ENCODE measurements at places on chromosomes 2 and 18.

- DNase-seq, result no peak
Observed at GRCh38 chr2:72847534-72848315, 21.9 kb upstream of the EXOC6B start.

DNA sequence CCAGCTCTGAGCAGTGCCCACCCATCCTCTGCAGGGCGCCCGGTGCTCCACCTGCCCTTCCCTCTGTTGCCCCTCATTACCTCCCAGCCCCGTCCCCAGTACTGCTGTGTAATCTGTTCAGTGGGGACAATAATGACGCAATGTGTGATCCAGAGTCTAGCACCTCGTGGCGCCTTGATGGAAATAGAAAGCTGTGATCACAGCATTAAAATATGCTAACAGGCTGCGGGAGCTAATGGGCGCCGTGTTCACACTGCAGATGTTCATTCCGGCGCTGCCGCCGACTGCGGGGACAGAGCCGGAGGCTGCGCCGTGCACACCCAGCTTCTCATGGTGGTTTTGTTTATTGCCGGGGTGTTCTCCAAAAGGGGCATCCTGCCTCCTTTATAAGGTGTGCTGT lies 235.2 kb downstream of the LDLRAD4 start:
- no peak for DNase-seq

DNA sequence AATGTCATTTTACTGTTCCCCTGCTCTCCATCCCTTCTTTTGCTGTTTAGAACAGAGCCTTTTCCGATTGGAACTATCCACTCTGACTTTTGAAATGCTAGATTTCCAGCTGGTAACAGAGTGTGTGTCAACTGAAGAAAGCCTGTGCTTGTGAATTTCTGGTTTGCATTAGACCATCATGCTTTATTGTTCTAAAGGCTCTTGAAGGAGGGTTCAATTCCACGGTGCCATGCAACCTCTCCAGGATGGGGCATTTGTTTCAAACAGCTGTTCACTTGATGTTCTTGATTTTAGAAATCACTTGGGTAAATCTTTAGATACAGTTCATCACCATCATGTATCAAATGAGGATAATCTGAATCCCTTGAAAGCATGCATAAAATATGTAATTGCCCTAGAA lies 156.7 kb downstream of the QPCT start:
- no peak for DNase-seq

- peak; percentile 8 for DNase-seq
Observed at GRCh38 chr2:63696496-63696895, 107.7 kb downstream of the MDH1 start.

- no peak for DNase-seq
Observed at GRCh38 chr18:68176901-68177300, 538.0 kb downstream of the TMX3 start.

DNA sequence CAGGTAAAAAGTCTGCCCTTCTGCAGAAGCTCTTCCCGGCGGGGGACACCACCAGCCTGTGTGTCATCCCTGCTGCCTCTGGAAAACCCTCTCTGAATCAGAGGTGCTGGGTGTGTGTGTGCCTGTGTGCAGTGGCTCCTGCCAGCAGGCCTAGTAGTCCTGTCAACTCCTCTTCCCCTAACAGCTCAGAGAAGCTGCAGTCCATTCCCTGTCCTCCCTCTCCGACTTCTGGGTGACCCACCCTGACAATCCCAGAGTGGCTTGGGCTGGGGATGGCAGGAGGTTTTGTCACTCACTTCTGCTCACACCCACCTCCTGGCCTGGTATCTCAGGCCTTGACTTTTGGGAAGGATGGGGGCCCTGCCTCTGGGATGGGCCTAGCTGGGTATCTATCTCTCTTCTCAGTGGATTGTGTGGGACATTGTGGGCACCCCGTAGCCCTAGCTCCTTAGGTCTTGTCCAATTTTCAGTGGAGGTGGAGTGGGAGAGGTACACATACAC lies 2.3 kb downstream of the WNT10A start:
- DNase-seq, result no peak

DNA sequence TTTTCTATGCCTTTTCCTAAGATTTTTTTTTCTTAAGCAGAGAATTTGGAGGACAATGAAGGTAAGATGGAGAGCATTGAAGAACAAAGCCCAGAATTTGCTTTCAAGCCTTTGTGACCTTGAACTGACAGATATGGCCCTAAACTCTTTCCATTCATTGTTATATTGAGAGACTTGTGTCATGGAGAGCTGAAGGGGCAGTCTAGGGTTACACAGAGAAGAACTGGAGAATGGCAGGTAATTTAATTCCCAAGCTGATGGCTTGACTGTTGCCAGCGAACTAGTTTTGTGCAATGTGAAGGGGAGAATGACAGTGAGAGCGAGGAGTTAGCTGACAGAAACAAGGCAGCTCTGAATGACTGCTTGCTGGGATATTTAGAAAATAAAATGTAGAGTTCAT lies 1344.2 kb downstream of the LRP1B start:
- no peak for DNase-seq

- DNase-seq, result no peak
Observed at GRCh38 chr18:59359576-59359952, 499 bp upstream of the LMAN1 start.

DNA sequence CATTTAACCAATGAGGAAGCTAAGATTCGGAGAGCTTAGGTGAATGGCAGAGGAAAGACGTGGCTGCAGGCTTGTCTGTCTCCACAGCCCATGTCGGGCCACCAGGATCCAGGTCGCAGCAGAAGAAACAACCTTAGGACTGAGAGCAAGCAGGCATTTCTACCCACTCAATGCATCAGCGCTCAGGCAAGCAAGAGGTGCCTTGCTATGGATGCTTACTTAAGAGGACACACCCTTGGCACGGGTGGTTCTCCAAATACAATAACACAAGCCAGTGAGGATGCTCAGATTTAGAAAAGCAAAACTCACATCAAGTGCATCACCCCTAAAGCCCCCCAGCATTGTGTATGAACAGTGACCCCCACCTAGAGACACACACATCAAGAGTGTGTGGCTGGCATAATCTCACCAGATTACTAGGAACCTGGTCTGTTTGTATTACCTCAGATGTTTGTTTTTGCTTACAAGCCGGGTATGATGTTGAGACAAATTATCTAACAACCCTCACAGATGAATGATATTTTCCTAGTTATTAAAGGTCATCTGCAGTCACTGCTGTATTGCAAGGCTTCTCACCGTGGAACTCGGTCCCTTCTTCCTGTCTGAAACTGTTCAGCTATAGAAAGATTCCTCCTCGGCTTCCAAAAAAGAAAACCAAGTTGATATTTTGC lies 34.2 kb upstream of the NPAS2 start:
- no peak for DNase-seq

- no peak for DNase-seq
Observed at GRCh38 chr2:174166261-174166660, 82.1 kb downstream of the OLA1 start.

- no peak for DNase-seq
Observed at GRCh38 chr18:57754577-57755338, 48.4 kb downstream of the ATP8B1 start.

DNA sequence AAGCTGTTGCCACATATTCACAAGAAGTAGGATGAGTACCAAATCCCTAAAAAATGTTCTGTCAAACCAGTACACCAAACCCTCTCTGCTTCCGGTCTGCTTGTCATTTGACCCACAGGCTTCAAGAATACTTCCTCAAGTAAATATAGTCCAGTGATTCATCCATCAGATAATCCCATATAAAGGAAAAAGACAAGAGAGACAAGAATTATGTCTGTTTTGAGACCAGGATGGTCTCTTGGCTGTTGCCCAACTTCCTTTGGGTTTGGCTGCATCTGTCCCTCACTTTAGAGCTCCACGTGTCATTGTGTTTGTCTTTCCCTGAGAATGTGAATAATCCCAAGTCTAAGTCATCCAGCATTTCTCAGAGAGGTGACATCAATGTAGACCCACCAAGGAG lies 91.5 kb upstream of the NRP2 start:
- peak; percentile 2 for DNase-seq

GRCh38 chr2:183267148-183267827 lies 143.0 kb downstream of the NUP35 start:
- DNase-seq, result no peak

DNA sequence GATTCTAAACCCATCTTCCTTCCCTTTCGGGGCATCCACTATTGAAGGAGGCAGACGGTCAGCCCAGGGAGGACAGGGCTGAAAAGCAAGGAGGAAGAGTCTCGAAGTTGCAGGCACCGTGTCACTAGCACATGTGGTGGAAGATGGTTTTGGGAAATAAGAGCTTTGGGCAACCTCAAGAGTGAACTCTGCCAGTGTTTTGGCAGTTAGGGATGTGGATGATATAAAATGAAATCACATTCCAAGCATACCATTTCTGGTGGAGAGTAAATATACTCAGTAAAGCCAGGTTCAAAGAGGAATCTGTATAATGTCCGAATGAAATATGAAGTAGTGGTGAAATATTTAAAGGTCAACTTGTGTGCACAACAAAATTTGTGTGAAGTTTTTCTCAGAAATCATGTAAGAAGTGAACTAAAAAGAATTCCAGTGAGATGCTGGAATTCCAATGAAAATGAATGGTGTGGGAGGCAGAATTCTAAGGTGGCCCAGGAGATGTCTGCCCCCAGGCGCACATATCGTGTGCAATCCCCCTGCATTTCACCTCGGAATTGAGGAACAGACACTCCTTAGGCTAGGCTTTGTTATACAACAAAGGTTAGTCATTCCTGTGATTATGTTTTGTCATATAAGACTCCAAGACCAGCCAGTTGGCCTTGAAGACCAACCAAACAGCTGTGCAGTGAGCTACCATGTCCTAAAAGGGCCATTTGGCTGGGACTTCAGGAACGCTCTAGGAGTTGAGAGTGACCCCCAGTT lies 147.1 kb downstream of the SH3BP4 start:
- no peak for DNase-seq

DNA sequence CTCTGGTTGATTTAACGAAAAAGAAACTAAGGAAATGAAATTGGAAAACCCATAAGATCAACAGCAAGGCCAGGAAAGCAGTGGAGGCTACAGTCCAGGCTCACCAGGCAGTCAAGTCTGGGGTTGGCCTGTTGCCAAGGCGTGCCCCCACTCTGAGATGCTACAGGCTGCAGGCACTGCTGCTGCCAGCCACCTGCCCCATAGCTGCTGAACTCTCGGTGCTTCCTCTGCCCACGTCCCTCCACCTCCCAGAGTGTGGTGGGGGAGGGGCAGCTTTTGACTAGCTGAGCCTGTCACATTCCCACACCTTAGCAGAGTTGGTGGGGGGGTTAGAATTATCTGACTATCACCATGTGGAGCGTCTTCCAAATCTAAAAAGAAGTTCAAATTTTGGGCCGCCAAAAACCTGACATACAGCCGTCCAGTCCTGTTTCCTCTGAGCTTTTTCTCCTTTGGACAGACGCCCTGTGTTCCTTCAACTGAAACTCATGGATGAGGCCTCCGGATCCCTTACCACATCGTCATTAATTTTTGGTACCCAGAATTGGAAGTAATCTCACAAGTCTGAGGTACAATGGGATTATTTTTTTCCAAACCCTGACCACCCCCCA lies 3.9 kb upstream of the SH3RF3 start:
- no peak for DNase-seq

GRCh38 chr2:124609667-124610066 lies 584.6 kb downstream of the CNTNAP5 start:
- DNase-seq, result no peak

GRCh38 chr2:152509772-152510491 lies 175.0 kb downstream of the FMNL2 start:
- no peak for DNase-seq

DNA sequence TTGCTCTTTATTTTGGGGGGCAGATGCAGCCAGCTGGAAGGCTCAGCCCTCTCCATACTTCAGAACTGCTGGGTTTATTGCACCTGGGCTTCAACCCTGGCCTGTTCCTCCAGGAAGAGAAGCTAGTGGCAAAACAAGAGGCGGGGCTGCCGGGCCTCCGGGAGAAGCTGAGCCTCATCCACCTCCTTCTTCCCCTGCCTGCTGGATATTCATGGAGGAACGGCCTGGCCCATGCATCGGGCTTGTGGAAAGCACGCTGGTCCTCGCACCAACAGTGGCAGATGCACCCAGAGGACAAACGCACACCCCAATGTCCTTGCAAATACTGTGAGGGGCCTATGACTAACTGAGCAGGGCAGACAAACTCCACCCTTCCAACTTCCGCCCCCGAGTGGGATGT lies 30.6 kb downstream of the FAM178B start:
- no peak for DNase-seq

DNA sequence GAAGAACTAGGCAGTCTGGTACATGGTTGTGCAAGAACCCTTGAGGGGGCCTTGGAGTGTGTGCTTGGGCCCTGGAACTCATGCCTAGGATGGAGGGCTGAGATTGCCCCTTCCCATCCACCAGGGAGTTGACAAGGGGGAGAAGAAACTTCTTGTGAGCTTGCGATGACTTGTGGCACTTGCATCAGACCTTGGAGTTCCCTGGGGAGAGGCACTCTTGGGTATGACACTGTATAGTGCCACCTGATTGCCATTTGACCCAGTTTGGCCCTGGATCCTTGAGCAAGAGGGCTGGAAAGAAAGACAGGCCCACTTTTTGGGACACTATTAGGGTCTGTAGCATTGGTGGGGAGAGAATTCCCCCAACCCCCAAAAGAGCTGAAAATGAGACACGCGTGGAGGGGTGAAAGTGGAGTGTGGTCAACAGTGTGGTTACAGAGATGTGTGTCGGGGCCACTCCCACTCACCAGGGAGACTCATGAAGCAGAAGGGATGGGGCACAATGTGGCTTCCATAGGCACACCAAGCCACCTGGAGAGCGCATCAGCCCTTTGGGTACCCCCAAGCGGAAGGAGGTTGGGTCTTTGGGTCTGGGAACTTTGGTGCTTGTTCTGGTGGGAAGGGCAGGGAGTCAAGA lies 101.3 kb downstream of the MSH2 start:
- DNase-seq, result no peak

DNA sequence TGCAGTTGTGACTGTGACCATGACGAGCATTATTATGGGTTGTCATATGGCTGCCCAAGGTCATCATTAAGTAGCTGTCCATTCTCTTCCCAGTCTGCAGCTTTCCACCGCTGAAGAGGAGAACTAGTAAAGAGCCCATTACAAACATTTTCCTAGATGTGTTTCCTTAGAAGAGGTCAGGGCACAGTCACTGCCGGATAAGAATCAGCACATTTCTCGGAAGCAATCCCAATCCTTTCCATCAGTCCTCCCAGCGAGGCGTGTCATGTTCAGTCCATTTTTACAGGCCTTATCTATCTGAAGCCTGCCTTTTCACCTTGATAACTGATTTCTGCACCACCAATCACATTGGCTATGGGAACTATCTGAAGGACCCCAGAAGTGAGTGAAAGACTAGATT lies 319.9 kb upstream of the SLC14A2 start:
- DNase-seq, result no peak

DNA sequence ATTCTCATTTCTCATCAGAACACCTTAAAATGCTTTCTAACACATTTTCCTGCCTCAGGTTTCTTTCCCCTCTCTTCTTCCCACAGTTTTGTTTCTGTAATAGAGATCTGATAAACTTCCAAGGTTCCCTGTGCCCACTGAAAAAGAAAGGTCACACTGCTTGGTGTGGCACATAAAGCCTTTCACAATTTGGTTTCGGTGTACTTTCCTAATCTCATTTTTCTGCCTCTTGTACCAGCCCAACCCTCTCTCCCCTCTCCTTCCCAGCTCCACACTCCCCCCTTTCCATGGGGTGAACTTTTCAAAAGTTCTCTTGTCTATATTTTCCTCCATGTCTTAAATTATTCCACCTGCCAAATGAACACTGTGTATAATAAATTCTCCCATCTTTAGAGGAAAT lies 7.2 kb downstream of the EIF2AK3 start:
- no peak for DNase-seq

GRCh38 chr2:23662941-23663920 lies 263.7 kb downstream of the ATAD2B start:
- no peak for DNase-seq

GRCh38 chr2:168192839-168193616 lies 54.4 kb downstream of the STK39 start:
- peak; percentile 55 for DNase-seq

- DNase-seq, result no peak
Observed at GRCh38 chr18:3148930-3149535, 70.7 kb downstream of the MYOM1 start.

Data from LoVo (cell line).